Stimulated activated CD8-positive, alpha-beta memory T cell treated with anti-CD3 and anti-CD28 coated beads, Interleukin-4, amount 100 ng/mL, for 1 hour (primary cell): ENCODE measurements at places on chromosomes 12 and 14.

- no peak for DNase-seq
Measured at GRCh38 chr14:105203057-105203531, 22.0 kb upstream of the NUDT14 start.

- DNase-seq, result no peak
Measured at GRCh38 chr14:75191100-75191499, 14.7 kb upstream of the TMED10 start.

- no peak for DNase-seq
Measured at GRCh38 chr14:69081271-69081670, 71.6 kb downstream of the DCAF5 start.

DNA sequence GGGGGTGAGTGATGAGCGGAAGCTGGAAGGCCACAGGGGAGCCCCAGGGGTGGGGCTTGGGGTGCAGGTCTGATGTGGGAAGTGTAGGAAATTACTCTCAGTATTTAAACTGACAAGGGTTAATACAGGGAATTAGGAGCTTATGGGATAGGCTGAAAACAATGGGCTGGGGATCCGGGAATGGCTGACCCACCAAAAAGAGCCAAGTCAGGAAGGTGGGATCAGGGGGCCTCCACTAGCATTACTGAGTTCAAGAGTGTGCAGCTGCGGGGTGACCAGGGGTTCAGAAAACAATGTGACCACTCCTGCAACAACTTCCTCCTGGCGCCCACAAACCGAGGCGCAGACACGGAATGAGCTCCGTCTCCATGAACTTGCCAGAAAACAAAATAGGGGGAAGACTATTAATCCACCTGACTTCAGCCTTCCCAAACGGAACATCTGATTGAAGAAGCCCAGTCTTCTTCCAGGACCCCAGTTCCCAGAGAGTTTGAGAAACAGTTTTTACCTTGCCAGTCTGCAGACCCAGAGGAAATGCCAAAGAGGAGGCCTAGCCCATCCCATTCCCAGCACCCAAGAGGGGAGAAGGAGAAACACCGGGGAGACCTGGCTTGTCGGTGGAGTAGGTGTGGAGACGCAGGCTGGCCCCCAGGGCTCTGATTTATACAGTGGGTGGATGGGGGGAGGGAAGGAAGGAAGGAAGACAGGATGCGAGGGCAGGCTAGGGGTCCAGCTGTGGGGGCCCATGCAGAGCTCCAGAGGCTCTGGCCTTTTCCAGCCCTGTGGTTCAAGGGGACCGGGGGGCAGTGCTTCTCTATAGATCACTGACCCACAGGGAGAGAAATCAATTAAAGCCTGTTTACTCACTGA, 16.5 kb upstream of the YY1 start:
- no peak for DNase-seq

- no peak for DNase-seq
Measured at GRCh38 chr12:90292183-90292582, 583.5 kb upstream of the ATP2B1 start.

GRCh38 chr14:91368776-91369416, 48.7 kb downstream of the CCDC88C start:
- DNase-seq, result no peak

GRCh38 chr12:5739917-5740316, 205.1 kb downstream of the ANO2 start:
- no peak for DNase-seq

GRCh38 chr12:41509271-41510055, 321.3 kb downstream of the PDZRN4 start:
- DNase-seq, result no peak

- peak; percentile 45 for DNase-seq
Measured at GRCh38 chr12:124713436-124714082, 146.1 kb upstream of the NCOR2 start.

- DNase-seq, result no peak
Measured at GRCh38 chr12:16163146-16163545, 114.3 kb downstream of the SLC15A5 start.

GRCh38 chr14:104443391-104444158, 136.0 kb upstream of the C14orf180 start:
- DNase-seq, result no peak

DNA sequence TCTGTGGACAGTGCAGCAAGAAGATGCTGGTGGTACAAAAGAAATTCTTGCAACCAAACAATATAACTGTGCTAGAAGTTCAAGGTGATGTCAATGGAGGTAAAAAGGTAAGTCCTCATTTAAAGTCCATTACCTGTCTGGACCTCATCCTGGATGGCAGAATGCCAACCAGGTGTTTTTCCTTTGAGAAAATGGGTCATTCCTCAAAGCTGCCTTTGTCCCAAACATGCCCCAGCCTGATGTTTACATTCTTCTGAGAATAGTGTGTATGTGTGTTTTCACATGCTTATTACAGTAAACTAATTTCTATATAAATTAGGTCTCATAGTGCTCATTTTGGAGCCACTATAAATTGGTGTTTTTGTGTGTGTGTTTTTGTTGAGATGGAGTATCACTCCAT, 24.9 kb downstream of the ACTR6 start:
- no peak for DNase-seq
